ENCODE measurements at places on chromosomes 5 and 9. TPM values are rescaled to one million over a fixed set of nuclear protein-coding genes. Genes with fewer than 3 reads are reported as not detected.

GRCh38 chr5:43140286-43140685 is 19.6 kb downstream of the ZNF131 start:
- no peaks in the 10 kb centered on the region for H3K36me3 ChIP-seq
- peaks cover 18% of the 10 kb centered on the region for H3K4me1 ChIP-seq
- no peaks in the 10 kb centered on the region for H3K27me3 ChIP-seq
- DNase-seq: no peak
- no peak overlapping the region for H3K27ac ChIP-seq

DNA sequence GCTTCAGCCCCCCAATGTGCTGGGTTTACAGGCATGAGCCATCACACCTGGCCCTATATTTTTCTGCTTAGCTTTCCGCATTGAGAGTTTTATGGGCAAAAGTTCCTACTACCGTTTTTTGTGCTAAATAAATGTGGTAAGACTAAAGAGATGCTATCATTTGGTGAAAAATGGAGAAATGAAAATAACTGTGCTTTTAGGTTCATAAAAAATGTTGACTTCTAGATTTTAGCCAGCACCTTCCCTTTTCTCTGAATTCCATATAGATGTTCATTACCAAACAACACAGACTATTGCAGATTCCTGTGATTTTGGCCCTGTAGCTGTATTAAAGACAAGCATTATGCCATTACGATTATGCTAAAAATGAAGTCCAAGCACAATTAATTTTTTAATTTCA is 72.0 kb upstream of the CTSL start:
- H3K4me3 ChIP-seq: no peak overlapping the region
- no peak overlapping the region for H3K27ac ChIP-seq
- H3K4me1 ChIP-seq: no peaks in the 10 kb centered on the region
- no peaks in the 10 kb centered on the region for H3K27me3 ChIP-seq

- no peaks in the 10 kb centered on the region for H3K36me3 ChIP-seq
- no peak overlapping the region for H3K27ac ChIP-seq
- DNase-seq: no peak
- peaks cover 3% of the 10 kb centered on the region for H3K27me3 ChIP-seq
Measured at GRCh38 chr5:142545650-142546322, 140.1 kb downstream of the FGF1 start.

- no peaks in the 10 kb centered on the region for H3K27me3 ChIP-seq
- peaks cover 3% of the 10 kb centered on the region for H3K4me1 ChIP-seq
- H3K36me3 ChIP-seq: no peaks in the 10 kb centered on the region
- H3K4me3 ChIP-seq: peak overlapping the region; percentile 76
Measured at GRCh38 chr5:77852068-77852513, 76.0 kb upstream of the TBCA start.

DNA sequence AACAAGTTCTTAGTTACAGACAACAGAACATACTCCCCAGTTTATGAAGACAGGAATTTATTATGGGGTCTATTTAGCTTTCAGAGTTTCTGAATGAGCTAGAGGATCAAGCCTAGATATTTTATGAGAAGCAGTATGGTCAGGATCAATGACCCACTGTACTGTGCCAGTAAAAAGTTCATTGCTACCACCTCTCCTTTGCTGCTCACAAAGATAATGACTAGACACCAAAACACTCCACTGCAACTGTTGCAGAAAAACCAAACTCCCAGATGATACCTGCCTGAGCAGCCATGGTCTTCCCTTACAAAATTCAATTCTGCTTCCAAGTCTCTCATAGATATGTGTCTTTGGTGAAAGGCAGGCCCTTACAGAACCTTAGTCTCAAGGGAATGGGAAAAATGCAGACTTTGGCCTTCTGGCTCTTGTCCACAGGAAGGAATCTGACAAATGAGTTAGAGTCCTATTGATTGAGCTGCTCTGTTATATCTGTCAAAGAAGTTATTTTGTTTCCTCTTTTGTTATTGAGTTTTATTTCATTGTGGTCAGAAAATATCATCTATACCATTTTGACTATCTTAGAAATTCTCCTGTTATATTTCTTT is 74.7 kb upstream of the RASGRF2 start:
- no peaks in the 10 kb centered on the region for H3K27me3 ChIP-seq
- no peaks in the 10 kb centered on the region for H3K36me3 ChIP-seq
- no peak for DNase-seq
- no peak overlapping the region for H3K4me3 ChIP-seq

- H3K4me1 ChIP-seq: no peaks in the 10 kb centered on the region
- DNase-seq: no peak
- H3K4me3 ChIP-seq: no peak overlapping the region
- H3K27me3 ChIP-seq: no peaks in the 10 kb centered on the region
Measured at GRCh38 chr5:33275391-33275790, 165.4 kb upstream of the TARS1 start.

DNA sequence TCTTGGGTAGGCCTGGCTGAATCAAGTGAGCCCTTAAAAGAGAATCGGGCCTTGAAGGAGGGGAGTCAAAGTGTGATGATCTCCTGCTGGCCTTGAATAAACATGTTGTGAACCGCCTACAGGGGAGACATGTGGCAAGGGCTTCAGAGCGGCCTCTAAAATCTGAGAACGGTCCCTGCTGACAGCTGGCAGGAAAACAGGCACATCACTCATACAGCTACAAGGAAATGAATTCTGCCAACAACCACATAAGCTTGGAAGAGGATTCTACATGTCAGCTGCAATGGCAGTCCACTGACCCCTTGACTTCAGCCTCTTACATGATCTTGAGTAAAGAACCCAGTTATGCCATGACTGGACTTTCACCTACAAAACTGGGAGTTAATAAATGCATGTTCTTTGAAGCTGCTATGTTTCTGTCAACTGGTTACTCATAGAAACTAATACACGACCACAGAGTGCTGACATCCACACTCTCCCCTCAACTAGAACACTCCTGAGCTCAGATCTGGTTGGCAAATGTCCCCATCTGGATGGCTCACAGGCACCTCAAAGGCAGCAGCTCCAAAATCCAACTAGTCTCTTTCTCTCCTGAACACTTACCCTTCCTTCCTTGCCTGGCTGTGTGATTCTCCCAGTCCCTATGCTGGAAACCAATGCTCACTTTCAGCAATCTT is 333.1 kb downstream of the ASTN2 start:
- no peak overlapping the region for H3K4me3 ChIP-seq
- DNase-seq: no peak
- H3K27me3 ChIP-seq: no peaks in the 10 kb centered on the region
- no peaks in the 10 kb centered on the region for H3K36me3 ChIP-seq
- no peak overlapping the region for H3K27ac ChIP-seq

DNA sequence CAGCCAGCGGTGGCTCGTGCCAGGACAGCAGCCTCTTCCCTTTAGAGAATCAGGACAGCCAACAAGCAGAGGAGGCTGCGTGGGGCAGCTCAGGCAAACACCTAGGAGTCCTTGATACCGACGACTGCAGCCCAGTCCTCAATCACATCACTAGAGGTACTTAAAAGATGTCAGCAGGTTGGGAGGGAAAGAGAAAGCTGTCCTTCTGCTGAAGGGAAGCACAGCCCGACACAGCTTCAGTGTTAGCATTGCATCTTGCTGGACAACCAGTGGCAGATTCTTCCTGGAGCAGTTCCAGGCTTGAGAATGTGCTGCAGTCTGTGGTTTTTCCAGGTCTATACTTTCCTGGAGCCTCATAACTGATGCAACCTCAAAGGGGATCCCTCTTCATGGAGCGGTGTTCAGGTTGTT is 230.5 kb downstream of the SYK start:
- no peak for DNase-seq
- H3K36me3 ChIP-seq: no peaks in the 10 kb centered on the region
- no peaks in the 10 kb centered on the region for H3K27me3 ChIP-seq
- H3K4me1 ChIP-seq: peaks cover 29% of the 10 kb centered on the region
- no peak overlapping the region for H3K4me3 ChIP-seq

GRCh38 chr5:124136609-124137008 is 609.8 kb downstream of the ZNF608 start:
- no peaks in the 10 kb centered on the region for H3K27me3 ChIP-seq
- no peak overlapping the region for H3K27ac ChIP-seq
- H3K4me3 ChIP-seq: no peak overlapping the region
- no peaks in the 10 kb centered on the region for H3K4me1 ChIP-seq
- no peak for DNase-seq

DNA sequence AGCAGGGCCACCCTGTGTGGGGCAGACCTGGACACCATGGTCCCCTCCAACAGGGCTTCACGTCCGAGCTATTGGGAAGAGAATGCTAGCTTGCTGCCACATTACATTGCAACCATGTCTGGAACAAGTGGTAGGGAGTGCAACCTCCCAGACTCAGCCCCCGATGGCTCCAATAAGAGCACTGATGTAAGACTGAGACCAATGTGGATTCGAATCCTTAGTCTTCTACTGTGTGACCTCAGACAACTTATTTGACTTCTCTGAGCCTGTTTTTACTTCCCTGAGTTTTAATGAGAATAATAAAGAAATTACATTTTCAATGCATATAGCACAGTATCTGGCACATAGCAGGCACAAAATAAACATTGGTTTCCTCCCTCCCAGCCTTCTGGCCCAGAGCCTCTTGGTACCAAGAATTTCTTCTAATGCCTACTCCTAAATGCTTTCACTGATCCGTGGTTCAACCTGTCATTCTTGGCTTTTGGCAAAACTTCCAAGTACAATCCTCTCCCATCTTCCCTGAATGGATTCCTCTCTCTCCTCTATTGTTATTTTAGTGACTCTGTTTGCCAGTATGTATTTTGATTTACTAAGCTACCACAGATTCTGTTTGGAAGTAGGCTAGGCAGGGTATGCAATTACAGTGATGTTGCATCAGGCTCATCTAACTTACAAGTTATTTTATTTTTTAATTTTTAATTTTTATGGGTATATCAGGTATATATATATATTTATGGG is 34.6 kb upstream of the COL15A1 start:
- no peak overlapping the region for H3K4me3 ChIP-seq
- no peaks in the 10 kb centered on the region for H3K36me3 ChIP-seq
- H3K27ac ChIP-seq: no peak overlapping the region
- no peaks in the 10 kb centered on the region for H3K4me1 ChIP-seq
- no peak for DNase-seq
- H3K27me3 ChIP-seq: no peaks in the 10 kb centered on the region

DNA sequence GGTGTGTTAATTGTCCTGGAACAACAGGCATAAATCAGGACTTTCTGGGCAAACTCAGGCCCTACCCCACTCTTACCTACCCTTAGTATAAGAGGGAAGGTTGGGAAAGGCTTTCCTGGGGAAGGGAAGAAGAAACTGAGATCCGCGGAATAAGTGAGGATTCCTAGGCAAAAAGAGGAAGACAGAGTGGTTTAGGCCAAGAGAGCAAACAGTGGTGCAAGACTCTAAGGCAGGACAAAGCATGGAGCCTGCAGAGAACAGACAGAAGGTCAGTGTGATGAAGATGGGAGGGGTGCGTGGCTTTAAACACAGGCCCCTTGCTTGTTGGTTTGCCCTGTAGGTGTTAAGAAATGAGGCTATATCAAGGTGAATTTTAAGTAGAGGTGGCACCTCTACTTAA is 69.4 kb downstream of the TMC1 start:
- no peak for DNase-seq
- no peak overlapping the region for H3K27ac ChIP-seq
- no peaks in the 10 kb centered on the region for H3K4me1 ChIP-seq
- no peaks in the 10 kb centered on the region for H3K36me3 ChIP-seq
- no peaks in the 10 kb centered on the region for H3K27me3 ChIP-seq
- no peak overlapping the region for H3K4me3 ChIP-seq

DNA sequence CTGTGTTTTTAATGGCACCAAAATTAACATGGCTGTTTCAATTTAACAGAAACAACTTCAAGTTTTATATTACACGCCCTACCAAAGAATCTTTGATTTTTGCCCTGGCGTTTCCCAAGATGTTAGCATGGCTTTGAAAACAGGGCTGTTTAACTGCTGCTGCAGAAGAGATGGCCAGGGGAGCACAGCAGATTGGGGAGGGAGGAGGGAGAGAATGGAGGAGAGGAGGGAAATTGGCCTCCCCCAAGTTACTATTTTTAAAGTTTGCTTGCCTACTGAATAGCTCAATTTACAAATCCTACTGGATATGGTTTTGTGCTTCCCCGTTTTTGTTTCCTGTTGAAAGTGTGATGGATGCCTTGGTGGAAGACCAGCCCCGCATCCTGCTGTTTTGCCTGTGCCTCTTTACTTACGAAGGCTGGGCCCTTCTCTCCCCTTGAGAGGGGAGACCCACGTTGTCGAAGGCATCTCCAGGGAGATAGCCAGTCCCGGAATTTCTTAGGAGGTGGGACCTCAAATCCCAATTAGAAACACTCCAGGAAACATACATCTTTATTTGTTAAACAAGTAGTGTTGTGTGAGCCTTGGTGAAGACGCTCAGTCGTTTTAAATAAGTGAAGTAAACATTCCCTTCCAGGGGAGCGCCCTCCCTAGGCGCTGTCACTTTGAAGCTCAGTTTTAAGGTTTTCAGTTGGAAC is 98.6 kb downstream of the AOPEP start:
- peaks cover 18% of the 10 kb centered on the region for H3K4me1 ChIP-seq
- DNase-seq: no peak
- no peaks in the 10 kb centered on the region for H3K36me3 ChIP-seq
- H3K4me3 ChIP-seq: no peak overlapping the region
- no peaks in the 10 kb centered on the region for H3K27me3 ChIP-seq

DNA sequence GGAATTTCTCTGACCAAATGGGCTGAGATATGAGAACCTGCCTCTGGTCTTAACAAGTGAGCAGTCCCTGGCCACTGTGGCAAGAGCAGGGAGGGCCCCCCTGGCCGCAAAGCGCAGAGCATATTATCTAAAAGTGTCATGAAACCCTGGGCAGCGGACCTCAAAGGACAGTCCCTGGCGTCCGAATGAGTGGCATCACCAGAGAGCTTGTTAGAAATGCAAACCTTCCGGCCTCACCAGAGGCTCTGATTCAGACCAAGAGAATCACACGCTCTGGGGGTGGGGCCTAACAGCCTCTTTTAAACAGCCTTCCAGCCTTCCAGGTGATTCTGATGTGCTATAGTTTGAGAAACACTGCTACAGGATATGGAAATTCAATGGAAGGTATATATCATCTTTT is 10.9 kb downstream of the PTPN3 start:
- no peak overlapping the region for H3K4me3 ChIP-seq
- no peaks in the 10 kb centered on the region for H3K4me1 ChIP-seq
- H3K36me3 ChIP-seq: no peaks in the 10 kb centered on the region
- no peak overlapping the region for H3K27ac ChIP-seq

DNA sequence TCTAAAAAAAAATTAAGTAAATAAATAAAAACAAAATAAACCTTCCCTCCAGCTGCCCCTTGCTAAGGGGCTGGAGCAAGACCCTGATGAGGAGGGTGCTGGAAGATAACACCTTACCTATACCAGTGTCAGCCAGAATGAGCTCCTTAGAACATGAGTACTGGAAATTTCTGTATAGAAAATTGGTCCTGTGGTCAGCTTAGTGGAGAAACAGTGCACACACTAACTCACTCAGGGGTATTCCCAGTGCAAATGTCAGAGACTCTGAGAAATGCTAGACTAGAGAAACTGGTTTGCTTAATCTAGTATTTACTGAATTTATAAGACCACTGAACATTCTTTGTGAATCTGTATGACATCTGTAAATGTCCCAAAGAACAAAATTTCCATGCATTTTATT is 62.1 kb upstream of the CTXN3 start:
- H3K27ac ChIP-seq: peak overlapping the region; percentile 56
- H3K4me3 ChIP-seq: no peak overlapping the region
- DNase-seq: no peak
- peaks cover 35% of the 10 kb centered on the region for H3K4me1 ChIP-seq
- no peaks in the 10 kb centered on the region for H3K27me3 ChIP-seq

Gene LHX3
- total RNA-seq: not detected

Gene NTRK2
- 0.59 TPM for total RNA-seq

Gene GARIN3
- total RNA-seq: not detected
